Activated CD4-positive, alpha-beta memory T cell treated with anti-CD3 and anti-CD28 coated beads, Interleukin-2, amount 10 ng/mL, durations not matched to agents 7 days and 5 days (primary cell): ENCODE measurements at places on chromosomes 7 and 10. TPM values are rescaled to one million over a fixed set of nuclear protein-coding genes. Genes with fewer than 3 reads are reported as not detected.

GRCh38 chr10:91210014-91210413 is 10.4 kb upstream of the PCGF5 start:
- DNase-seq, result no peak

DNA sequence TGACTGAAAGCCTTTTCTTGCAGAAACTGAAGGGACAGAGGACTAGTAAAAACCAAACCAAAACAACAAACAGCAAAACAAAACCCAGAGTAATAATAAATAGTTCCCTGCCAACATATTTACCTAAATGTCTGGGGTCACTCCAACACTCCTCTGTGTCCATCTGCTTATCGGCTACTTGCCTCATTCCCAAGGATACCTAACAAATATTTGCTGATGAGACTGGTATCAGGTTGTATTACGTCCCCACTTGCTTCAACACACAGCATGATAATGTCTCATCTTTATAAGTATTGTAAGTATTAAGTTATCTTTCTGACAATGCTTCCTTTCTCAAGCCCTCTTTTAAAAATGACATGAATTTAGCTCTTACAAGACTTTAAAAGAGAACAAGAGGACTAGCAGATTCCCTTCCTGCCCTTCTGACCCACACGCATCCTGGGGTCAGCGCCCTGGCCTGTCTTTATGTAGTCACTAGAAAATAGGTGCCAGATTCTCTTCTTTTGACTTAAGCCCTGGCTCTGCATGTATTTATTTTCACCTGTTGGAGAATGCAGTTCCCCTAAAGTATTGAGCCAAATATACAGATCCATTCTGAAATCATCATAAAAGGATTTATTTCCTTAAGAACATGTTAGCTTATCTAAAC is 110.2 kb downstream of the SEM1 start:
- no peak for DNase-seq

- DNase-seq, result no peak
Measured at GRCh38 chr10:34575882-34576281, 239.2 kb downstream of the PARD3 start.

PTF1A gene
- not detected for total RNA-seq

- DNase-seq, result no peak
Measured at GRCh38 chr7:132696332-132696731, 120.1 kb upstream of the PLXNA4 start.

DNA sequence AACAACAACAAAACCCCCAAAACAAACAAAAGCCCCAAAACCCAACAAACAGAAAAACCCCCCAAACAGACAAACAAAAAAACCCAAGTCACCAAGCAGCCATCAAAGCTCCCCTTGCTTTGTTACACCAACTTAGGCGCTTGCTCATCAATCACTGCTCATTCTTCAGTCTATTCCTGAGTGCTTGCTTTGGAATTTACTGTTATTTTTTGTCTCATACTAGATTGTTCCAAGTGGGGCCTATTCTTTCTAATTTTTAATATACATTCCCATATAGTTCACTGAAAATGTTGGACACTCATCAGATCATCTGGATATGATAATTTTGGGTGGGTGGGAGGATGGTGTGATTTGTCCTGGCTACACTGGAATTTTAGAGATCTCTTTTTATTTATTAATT is 126.0 kb upstream of the JCAD start:
- DNase-seq, result no peak

DNA sequence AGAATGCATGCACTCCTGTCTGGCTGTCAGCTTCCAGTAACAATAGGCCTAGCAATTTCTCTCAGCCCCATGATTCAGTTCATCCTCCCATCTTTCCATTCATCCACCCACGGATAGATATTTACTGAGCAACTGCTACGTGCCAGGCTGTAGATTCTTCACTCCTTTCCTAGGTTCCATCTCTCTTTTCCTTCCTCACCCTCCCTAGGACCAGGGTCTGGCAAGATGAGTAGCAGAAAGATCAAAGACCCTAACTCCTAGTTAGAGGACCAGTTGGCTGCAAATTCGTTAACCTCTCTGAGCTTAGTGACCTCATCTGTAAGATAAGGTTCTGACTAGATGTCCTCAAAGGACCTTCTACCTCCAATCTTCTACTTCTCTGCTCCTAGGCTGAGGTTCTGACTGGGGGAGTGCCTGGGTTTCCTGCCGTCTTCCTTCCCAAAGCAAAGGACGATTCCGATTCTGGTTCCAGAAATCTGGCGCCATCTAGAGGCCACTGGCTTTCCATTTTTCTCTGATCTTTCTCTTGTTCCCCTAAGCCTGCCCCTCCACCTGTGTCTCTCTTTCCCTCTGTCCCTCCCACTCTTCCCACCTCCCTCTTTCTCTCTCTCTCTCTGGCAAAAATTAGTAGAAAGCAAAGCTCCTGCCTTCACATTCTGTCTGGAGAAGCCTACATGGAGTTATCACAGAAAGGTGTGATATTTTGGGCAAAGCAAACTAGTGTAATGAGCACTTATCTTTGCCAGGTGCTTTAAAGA is 26.2 kb downstream of the TBATA start:
- peak; percentile 69 for DNase-seq

DNA sequence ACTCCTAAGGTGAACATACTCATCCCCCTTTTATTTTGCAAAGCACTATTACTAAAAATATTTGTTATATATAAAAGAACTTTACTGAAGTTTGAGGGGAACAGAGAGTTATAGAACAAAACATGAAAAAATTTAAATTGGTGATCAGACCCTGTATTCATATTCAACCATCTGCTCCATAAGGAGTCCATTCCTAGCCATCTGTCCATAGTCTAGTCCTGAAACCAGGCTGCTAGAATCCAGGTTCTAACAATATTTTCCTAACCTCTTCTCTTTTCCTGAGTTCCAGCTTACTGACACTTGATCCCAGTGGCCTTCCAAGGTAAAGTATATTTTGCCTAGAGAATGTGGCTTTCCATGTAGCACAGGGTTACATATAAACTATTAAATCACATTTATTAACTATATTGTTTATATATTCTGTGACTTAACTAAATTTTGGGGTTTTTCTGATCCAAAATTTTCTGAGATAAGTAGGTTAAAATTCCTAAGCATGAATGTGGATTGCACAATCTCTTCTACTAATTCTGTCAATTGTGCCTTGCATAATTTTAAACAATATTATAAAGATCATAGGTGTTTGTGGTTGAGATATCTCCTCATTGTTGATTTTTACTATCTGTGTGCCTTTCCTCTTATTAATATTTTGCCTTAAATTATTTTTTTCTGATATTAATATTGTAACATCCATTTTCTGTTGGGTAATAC is 137.6 kb upstream of the MAGI2 start:
- DNase-seq, result no peak

DNA sequence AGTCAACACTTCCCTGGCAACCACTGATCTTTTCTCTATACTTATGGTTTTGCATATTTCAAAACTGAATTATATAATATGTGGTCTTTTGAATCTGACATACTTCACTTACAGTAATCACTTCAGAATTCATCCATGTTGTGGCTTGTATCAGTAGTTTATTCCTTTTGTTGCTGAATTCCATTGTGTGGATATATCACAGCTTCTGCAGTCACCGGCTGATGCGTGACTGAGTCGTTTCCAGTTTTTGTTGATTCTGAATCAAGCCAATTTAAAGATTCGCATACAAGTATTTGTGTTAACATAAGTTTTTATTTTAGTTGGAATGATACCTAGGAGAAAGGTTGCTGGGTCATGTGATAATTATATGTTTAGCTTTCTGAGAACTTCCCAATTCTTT is 672.5 kb upstream of the ANKRD30A start:
- no peak for DNase-seq

DNA sequence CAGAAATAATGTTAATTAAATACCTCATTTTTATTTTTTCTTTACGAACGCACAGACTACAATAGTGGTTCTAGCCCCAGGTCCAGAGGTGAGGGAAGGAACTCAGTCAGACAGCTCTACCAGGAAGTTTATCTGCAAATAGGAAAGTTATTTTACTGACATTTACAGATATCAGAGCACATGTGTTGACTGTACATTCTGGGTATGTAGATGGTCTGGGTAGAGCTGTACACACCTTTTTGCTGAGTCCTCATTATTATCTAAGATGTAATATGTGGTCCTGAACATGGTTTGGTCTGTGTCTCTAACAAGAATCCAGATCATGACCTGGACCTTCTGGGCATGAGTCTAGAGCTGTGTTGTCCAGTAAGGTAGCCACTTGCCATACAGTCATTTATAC is 74.6 kb upstream of the KIF5B start:
- no peak for DNase-seq

DNA sequence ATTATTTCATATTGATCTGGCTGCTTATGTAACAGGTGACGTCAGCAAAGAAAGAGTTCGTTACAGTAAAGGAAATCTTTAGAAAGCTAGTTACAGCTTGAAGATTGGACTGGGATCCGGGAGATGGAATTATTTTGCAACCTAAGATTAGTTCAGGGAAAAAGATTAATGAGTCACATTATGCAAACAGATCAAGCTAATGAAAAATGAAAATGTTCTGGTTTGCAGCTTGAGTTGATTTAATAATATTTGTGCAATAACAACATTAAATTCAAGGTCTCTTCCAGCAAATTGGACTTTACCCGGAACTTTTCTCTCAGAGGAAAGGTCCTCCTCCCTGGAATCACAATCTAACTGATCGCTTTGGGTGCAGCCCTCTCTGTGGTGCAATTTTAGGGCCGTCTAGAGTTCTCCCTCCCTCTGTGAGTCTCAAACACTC is 119.5 kb downstream of the OTUD1 start:
- no peak for DNase-seq

- no peak for DNase-seq
Measured at GRCh38 chr10:48249763-48250351, 24.6 kb downstream of the FRMPD2 start.

CPVL gene
- total RNA-seq, result 2.1 TPM

OPN1SW gene
- total RNA-seq, result not detected

SLC39A12 gene
- not detected for total RNA-seq

PAX4 gene
- not detected for total RNA-seq

TMEM196 gene
- total RNA-seq, result not detected

CDK1 gene
- 125 TPM for total RNA-seq

DNA sequence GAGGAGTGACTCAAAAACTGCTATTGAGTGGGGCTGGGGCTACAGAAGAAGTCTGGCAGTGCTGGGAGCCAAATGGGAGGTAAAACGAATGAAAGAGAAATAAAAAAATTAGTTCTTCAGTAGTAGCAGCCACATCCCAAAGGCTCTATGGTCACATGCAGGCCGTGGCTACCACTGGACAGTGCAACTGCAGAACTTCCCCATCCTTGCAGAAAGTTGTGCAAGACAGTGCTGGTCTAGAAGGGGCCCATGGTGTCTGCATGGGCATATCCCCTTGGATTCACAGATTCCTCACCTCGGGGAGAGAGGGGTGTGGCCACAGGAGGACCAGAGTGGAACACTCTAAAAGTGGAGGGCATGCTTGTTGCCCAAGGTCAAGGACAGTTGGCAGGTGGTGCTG is 47.6 kb downstream of the RPS24 start:
- no peak for DNase-seq
